ENCODE measurements at places on chromosomes 3 and 15.

- DNase-seq: peak; percentile 48
These were observed 12.4 kb downstream of the XXYLT1 start for GRCh38 chr3:195258449-195259153.

DNA sequence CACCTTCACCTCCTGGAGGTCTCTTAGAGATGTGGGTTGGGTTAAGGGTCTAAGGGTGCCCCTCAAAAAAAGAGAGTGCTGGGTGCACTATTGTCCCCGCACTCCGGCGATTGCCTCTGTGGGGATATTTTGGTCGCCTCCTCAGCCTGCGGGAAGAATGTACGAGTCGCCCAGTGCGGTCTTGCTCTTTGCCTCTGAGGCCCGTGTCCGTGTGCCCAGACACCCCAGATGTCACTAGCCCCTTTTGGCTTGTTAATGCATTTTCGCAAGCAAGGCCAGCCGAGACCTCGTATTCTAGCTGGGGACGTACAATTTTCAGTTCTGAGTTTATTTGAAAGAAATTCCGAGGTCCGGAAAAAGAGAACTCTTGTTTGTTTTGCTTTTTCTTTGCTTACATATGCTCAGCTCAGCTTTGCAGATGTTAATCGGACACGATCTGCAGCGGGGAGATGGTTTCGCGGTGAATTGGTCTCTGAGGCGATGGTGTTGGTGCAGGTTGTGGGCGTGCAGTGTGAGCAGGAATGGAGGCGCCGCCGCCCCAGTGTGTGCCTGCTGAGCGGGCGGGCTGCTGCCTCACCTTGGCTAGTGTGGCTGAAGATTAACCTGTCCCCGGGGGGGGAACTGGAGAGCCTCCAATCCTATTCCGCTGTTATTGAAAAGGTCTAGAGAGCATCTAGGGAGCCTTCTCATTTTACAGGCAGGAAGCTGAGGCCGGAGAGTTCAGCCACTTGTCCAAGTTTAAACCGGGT is 1.4 kb downstream of the ST6GAL1 start:
- peak; percentile 64 for DNase-seq

- no peak for DNase-seq
These were observed 413.0 kb upstream of the DPH6 start for GRCh38 chr15:35958975-35959374.

DNA sequence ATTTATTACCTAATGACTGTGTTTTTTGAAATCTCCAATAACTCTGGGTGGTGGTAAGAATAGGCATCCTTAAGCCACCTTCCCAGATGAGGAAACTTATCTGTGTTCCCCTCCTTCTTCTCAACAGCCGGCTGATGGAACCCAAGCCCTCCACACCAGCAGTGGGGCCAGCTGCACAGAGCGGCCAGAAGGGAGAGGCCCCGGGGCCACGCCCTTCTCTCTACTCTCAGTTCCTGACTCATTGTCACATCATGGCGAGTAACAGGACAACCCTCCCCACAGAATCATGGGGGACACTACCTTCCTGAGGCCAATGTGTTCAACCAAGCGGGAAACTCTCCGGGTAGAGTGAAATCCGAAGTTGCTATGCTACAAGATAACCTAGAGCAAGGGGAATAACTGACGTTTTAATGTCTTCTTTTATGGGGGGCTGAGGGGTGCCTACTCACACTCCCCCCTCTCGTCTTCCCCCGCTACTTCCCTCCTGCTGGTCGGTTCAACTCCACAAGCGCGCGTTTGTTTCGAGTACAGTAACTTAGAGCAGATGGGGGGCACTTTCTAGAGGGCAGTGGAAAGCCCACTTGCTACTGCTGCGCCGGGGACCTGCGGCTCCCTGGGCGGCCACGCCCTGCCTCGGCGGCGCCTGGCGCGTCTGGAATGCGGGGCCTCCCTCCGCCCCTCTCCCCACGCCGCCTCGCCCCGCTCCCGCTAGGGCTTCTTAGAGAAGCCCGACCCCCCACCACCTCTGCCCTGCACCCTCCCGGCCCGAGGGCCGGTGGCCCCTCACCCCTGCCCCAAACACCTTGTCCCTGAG is 621 bp downstream of the ANXA2 start:
- peak; percentile 69 for DNase-seq

GRCh38 chr3:187742351-187743171 is 2.7 kb downstream of the BCL6 start:
- DNase-seq: no peak

DNA sequence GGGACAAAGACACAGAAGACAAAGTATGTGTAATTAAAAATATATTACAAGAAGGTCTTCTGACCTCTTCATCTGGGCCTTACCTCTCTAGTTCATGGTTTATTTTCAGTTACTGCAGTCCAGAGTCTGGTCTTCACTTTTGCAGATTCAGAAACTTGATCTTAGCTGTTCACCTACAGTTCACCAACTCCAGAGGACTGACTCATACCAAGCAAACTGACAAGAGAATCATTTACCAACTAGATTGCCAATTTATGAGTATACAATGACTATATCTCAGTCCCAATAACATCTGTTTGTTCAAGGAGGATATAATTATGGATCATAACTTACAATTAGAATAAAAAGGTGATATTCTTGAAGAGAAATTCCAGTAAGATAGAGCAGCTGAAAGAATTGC is 9.0 kb downstream of the P2RY1 start:
- DNase-seq: no peak

- peak; percentile 59 for DNase-seq
These were observed 898 bp downstream of the SMAD3 start for GRCh38 chr15:67066041-67066958.

DNA sequence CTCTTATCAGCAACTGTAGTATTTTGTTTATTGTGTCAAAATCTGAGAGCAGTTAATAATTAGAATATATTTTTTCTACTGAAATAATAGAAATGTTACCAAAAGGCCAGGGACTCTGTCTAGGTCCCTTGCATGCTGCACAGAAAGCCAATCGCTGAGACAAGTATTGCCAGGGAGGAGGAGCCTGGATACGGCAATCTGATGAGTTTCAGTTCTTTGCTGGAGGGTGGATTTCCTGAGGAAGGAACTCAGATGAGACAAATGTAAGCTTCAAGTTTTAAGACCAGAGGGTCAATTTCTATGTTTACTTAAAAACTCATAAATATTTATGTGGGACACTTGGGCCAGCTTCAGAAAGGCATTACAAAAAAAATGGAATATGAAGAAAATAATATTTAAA is 252.2 kb downstream of the GABRG3 start:
- no peak for DNase-seq

DNA sequence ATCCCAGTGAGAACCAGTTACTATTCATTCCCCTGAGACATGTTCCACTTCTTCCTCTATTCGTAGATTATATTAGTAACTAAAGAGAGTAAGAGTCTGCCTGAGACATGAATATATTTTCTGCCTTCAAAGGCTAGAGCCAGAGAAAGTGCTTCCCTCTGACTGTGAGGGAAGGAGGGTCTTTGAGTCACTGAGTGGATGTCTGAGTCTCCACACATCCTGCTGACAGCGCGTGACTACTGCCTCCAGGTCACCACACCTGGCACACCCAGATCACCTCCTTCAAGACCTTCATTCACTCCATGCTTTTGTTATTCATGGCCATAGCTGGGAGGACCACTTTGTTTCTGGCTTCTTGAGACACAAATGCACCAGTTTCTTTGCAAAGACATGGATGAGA is 135.6 kb downstream of the SOX2 start:
- DNase-seq: no peak

GRCh38 chr3:98779541-98780335 is 16.6 kb downstream of the ST3GAL6 start:
- DNase-seq: no peak

DNA sequence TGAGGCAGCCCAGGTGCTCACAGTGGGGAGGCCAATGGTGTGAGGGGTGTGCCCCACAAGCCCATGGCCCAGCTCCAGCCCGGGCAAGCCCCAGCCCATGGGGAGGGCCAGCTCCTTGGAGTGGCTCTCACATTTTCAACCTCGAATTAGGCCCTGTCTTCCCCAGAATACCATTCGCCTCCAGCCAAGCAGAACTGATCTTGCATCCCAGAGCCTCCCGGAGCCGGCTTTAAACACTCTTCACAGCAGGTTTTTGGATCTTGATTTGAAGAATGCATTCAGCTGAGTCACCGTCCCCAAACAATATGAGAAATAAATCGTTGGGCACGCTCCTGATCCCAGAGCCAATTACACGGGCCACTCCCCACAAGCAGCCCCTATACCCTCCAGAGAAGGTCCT is 23.7 kb downstream of the TPRA1 start:
- peak; percentile 76 for DNase-seq

GRCh38 chr3:38601956-38602550 is 47.4 kb downstream of the SCN5A start:
- no peak for DNase-seq

- no peak for DNase-seq
These were observed 213.8 kb downstream of the LRTM1 start for GRCh38 chr3:54714035-54714434.

DNA sequence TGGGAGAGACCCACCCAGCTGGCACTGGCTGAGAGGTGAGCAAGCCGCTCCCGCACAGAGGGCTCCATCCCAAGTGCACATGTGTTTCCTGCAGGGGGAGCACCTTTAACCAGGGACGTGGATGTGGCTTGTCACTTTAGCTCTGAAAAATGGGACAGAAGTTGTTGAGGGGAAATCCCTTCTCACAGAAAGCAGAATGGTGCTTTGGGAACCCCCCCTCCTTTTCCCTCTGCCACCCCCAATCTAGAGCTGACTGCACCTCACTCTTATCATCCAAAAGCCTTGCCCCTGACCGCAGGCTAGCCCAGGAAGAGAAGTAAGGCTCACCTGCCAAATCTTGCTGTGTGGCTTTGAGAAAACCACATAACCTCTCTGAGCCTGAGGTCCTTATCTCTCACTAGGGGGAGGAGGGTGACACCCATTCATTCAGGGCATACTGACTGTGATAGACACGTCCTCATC is 77.9 kb downstream of the RPN1 start:
- DNase-seq: no peak

GRCh38 chr15:98981851-98982722 is 25.5 kb downstream of the PGPEP1L start:
- no peak for DNase-seq

DNA sequence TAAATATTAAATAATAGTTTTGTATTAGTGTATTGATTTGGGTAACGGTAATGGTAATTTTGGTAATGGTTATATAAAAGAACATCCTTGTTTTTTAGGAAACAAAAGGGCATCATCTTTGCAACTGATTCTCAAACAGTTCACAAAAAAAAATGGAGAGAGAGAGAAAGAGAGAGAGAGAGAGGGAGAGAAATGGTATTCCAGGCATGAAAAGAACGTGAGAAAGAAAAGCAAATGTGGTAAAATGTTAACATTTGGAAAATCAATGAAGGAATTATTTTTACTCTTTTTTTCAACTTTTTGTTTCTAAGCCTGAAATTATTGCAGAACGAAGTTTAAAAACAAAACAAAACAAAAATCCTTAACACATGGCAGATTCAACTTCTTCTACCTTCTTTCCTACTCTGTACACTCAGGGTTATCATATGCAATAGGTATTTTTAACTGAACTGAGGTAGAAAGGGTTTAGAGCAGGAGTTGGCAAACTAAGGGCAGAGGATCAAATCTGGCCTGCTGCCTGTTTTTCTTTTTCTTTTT is 2.2 kb upstream of the GLB1 start:
- DNase-seq: no peak

DNA sequence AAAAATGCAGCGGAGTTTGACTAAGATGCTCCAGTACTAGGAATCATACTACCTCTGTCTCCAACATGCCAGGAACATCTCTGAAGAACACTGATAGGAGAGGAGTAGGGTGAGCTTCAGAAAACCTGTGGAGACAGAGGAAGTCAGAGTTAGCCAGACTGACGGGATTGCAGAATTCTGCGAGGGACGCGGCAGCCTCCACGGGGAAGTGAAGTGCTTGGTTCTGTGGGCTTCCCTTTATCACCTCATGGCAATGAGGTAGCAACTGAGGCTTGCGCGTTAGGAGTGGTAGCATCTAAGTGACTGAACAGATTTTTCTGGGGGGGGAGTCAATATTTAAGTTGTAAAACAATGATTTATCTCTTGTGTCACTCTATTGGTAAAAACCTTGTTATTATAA is 226.3 kb downstream of the MCTP2 start:
- no peak for DNase-seq

DNA sequence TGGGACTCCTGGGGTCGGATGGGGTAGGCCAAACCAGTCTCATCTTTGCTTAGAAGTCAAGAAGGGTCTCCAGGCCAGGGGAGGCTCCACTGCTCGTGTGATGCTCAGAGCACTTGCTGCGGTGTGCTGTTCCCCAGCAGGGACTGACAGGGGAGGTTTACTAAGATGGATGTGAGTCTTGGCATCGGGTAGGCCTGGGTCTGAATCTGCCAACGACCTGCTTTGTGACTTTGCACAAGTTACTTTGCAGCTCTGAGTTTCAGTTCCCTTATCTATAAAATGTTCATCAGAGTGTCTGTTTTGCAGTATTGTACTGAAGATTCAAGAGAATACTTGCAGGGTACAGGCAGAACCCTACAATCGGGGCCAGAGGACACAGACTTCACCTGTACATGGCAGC is 17.3 kb upstream of the CDCP1 start:
- no peak for DNase-seq

- no peak for DNase-seq
These were observed 22.5 kb upstream of the TSC22D2 start for GRCh38 chr3:150385296-150386242.

- peak; percentile 63 for DNase-seq
These were observed 5.2 kb upstream of the WNT7A start for GRCh38 chr3:13884851-13885703.

DNA sequence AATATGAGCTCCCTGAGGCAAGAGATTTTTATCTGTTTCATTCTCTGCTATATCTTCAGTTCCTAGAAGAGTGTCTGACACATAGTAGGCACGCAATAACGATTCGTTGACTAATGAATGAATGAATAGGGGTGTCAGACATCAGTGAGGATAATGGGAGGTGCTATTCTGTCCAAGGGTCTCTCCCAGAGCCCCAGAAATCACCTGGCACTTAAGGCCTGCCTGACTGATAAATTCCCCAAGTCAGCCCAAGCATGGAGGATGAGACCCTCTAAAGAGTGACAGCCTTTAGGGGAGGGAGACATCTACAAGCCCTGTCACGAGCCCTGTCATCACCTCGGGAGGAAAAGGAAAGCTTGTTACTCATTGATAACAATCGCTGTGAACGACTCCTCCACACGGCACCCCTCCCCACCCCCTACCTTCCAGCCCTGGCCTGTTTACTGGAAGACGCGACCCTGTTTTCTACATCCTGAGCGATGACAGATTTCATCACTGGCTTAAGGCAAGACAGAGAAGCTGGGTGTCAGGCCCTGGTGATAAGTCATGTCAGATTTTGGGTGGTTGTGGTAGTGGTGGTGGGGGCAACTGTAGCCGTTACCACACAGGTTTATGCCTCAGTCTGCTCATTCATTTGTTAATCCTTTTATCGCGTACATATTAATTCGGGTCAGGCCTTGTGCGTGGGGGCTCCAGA is 23.1 kb downstream of the BHLHE40 start:
- DNase-seq: no peak

DNA sequence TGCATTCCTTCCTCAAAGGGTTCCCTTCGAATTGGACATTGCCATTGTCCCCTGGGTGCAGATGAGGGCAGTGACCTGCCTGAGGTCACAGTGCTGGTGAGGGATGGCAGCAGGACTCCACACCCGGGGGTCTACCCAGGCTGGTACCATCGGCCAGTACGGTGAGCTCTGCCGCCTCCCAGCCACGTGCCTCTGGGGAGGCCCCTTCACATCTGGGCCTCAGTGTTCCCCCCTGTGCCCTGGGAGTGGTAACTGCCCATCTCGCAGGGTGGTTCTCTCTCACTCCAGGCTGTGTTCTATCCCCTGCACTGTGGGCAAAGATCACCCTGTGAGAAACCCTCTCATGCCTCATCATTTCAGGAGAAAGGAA is 99.4 kb upstream of the IQSEC1 start:
- no peak for DNase-seq

- no peak for DNase-seq
These were observed 26.6 kb downstream of the HDAC11 start for GRCh38 chr3:13506680-13507079.

GRCh38 chr3:186212611-186213010 is 103.7 kb upstream of the ETV5 start:
- no peak for DNase-seq

Data from ecto neural progenitor cell (in vitro differentiated cells).